Stimulated activated CD4-positive, alpha-beta T cell treated with anti-CD3 and anti-CD28 coated beads, TNF-alpha, amount 100 ng/mL, for 1 hour (primary cell): ENCODE measurements at places on chromosomes 5 and 9.

DNA sequence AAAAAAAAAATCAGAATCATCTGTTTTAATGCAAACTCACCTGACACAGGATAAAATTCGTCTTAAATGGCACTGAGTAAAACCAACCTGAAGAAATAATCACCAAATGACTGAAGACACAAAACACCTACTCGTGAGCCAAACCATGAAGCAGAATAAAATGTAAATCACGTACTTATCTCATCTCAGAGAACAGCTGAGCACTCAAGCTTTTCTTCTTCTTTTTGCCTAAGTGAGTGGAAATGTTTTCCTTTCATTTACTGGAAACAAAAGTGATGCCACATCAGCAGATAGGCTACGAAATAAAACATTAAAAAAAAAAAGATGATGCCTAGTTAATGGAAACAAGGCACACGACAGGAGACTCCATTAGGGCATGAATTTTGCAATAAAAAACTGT is 36.4 kb downstream of the ATPSCKMT start:
- no peak for DNase-seq

- no peak for DNase-seq
These were observed 53.4 kb upstream of the PTCH1 start for GRCh38 chr9:95570150-95570549.

GRCh38 chr5:132010645-132010988 is 841 bp downstream of the ACSL6 start:
- no peak for DNase-seq

- DNase-seq = no peak
These were observed 36.7 kb downstream of the PROP1 start for GRCh38 chr5:177959315-177959714.

GRCh38 chr9:120477534-120478001 is 102.4 kb downstream of the CDK5RAP2 start:
- no peak for DNase-seq

DNA sequence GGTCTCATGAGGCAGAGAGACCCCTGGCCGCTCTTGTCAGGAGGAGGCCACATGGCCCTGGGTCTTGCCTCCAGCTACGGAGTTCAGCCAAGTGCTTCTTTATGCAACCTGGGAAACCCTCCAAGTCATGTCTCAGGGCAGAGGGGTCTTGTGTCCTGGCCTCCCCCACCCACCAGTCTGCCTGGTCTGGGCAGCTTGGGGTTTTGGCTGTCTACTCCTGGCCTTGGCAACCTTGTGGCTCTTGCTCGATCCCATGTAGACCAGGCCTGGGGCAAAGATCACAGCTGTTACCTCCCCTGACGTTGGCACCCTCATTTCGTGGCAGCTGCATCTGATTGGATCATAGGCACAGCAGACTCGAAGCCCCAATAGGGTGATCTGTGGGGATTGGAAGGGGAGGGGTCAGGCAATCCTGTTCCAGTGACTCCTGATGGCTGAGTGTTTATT is 28.4 kb downstream of the JADE2 start:
- DNase-seq = no peak

GRCh38 chr9:133122935-133123611 is 2.0 kb upstream of the RALGDS start:
- DNase-seq = no peak

- no peak for DNase-seq
These were observed 334.7 kb downstream of the NR2F1-AS1 start for GRCh38 chr5:93246090-93246855.

DNA sequence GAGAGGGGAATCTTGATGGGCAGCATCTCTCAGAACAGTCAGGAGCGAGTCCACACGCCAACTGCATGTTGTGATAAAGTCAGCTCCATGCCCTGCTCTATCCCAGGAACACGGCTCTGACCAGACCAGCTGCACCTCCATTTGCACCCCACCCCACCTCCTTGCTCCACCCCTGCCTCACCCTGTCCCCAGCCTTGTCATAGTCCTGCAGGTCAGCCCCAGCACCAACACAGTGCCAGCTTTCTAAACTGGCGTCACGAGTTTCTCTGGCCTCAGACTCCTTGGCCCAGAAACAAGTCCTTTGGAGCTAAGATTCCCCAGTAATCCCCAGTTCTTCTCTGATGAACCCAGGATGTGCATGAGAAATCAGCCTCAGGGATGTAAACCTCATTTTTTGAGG is 23.5 kb downstream of the GGTA1 start:
- DNase-seq = no peak

DNA sequence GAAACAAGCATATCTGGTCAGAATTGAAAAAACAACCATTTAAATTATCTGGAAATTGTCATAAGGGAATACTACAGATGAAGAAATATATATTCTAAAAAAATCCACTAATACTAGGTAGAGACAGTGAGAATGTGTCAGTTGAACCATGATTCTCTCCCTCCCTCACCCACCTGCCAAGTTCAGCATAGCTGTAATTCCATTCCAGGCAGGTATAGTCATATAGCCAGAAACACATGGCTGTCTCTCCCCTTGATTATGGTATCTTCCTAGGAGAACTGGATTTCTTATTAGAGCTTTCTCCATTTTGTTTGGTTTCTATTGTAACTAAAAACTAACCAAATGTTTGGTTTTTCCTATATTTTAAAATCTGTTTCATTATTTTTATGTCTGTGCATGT is 509.2 kb downstream of the CDH10 start:
- no peak for DNase-seq

DNA sequence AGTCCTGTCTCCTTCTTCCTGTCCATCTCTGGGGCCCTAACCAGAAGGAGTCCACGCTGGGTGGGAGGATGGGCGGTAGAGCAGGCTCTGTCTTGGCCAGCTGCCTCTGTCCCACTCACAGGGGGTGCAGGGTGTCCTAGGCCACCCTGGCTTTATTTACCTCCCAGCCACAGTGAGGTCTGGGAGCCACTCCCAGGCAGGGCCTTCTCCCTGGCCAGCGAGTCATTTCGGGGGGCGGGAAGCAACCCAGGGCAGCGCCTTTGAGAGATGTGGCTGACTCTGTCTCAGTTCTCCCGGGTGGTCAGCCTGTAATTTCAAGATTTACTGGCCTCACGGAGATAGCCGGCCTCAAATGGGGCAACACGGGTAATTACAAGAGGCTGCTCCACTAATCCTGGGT is 67.4 kb upstream of the PTCH1 start:
- no peak for DNase-seq

GRCh38 chr5:173699966-173700365 is 83.5 kb upstream of the BOD1 start:
- DNase-seq = no peak

DNA sequence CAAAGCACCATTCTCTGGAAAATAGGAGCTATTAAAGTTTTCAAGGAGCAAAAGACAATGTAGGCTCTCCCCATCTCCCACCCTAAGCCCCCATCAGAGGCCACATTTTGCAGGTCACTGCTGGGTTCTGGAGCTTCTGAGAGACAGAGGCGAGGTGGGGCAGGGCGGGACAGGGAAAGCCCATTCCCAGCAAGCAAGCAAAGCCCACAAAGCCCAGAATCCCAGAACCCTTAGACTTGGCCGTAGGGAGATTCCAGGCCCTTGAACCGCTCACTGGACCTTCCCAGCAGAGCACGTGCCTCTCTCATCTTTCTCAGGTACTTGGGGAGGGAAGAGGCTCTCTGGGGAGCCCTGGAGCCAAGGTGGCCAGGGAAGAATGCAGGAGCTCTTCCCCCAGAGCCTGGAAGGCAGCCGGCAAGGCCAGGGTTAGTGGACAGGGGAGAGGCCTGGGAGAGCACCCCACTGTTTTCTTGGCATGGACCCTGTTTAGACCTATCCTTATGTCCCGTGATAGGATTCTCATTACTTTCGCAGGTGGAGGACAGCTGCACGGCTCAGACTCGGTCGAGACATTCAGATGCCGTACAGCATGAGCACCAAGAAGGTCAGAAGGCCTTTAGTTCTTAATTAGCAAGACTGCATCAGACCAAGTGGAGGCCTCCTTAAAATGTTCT is 52.4 kb downstream of the ZNF354C start:
- no peak for DNase-seq

GRCh38 chr5:150780816-150781221 is 2.3 kb downstream of the SMIM3 start:
- no peak for DNase-seq

GRCh38 chr5:160545832-160546231 is 124.2 kb downstream of the PTTG1 start:
- DNase-seq = no peak

DNA sequence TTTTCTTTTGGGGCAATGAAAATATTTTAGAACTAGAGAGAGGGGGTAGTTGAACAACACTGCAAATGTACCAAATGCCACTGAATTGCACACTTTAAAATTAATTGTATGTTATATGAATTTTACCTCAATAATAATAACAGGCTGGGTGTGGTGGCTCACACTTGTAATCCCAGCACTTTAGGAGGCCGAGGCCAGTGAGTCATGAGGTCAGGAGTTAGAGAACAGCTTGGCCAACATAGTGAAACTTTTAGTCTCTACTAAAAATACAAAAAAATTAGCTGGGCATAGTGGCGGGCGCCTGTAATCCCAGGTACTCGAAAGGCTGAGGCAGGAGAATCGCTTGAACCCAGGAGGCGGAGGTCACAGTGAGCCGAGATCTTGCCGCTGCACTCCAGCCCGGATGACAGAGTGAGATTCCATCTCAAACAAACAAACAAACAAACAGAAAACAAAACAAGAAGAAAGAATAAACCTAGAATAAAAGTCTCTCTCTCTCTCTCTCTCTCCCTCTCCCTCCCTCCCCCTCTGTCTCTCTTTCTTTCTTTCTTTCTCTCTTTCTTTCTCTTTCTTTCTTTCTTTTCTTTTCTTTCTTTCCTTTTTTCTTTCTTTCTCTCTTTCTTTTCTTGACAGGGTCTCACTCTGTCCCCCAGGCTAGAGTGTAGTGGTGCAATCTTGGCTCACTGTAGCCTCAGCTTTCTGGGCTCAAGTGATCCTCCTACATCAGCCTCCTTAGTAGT is 91.1 kb downstream of the BASP1 start:
- DNase-seq = no peak

DNA sequence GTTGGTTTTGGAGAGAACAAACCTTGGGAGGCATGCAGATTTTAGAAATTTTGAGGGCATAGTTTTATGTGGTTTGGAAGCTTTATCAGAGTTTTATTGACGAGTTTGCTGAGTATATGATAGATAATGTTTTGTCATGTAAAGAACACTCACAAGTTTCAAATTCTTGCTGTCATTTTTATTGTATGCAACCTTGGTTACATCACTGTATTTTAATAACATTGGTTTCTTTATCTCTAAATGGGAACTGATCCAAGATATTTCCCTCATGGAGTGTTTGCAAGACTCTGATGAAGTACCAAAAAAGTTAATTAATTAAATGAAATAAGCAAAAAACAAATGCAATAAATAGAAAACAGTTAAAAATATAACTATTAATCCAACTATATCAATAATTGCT is 170.3 kb downstream of the SMC2 start:
- no peak for DNase-seq

DNA sequence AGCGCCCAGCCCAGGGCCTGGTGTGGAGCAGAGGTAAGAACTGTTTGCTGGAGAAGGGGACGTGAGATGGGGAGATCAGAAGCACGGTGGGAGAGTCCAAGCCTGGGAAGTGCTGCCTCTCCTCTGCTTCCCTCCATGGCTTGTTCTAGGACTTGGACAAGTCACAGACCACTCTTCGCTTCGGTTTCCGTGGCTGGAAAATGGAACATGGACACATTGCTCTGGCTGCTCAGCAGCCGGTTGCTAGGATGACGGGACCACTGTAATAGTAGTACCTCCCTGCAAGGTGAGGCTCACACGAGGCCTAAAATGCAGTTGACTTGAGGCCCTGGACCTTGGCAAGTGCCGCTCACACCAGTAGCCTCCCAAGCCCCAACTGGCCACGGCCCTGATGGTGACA is 175.8 kb upstream of the FSTL4 start:
- DNase-seq = no peak

- DNase-seq = no peak
These were observed 684.3 kb downstream of the NR2F1-AS1 start for GRCh38 chr5:92896722-92897121.

GRCh38 chr5:23014266-23014665 is 161.1 kb upstream of the CDH12 start:
- DNase-seq = no peak

DNA sequence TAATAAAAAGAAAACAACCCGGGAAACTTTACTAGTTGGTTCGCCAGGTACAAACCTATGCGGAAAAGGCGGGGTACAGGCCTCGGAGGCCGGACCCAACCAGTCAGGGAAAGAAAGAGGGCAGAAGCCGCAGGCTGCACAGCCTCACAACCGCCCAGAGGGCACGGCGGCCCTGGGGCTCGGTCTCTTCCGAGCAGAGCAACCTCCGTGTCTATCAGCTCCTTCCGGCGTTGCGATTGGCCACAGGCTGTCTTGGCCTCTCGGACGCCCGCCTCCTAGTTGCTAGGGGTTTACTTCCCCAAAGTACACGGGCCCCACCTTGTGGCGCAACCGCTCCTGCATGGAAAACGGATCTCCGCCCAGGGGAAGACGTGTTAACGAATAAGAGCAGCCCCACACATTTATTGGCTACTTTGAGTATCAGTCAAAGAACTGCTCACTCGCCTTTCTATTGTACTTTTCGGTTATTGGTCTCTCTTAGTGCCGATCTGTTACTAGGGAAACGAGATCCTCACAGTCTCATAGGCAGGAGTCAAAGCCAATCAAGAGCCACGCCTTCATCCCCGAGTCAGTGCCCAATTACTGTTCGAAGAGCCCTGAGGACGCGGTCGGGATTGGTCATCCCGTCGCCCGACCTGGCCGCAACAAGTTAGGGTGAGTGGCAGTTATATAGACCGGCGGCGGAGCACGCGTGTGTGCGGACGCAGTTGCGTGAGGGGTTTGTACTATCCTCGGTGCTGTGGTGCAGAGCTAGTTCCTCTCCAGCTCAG is at the start of gene G3BP1:
Gene G3BP1, plus strand, starts transcription at position 696 of the 770 bp plus-strand sequence. CDS start 14,667 bp downstream, outside the sequence.
- DNase-seq = peak; percentile 91

DNA sequence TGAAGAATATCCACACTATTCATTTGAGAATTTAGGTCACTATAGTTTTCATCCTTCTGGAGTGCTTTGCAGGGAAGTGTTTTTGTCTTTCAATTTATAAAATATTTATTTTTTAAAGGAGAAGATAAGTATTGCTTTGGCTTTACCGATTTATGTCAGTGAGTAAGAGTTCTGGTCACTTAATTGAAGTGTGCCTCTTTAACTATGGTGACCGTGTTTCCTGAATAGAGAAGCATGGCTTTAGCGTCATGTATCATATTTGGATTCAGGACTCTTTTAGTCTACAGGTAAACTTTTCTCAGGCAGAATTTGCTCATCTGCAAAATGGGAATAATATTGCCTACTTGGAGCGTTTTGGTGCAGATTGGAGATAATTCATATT is 902 bp downstream of the BDP1 start:
- DNase-seq = no peak

- DNase-seq = no peak
These were observed 53.8 kb downstream of the RAPGEF1 start for GRCh38 chr9:131685753-131686706.
